A549 treated with Mapracorat at 1 μM for 4 hours (cell line): ENCODE measurements at places on chromosomes 2 and 18. TPM values are rescaled to one million over a fixed set of nuclear protein-coding genes. Genes with fewer than 3 reads are reported as not detected.

The RIT2 gene
- total RNA-seq, result not detected in 5 replicates

The TSPYL6 gene
- not detected in 5 replicates for total RNA-seq

The RAPH1 gene
- total RNA-seq, result 5.2 to 8.0 TPM (median 6.2 TPM) in 5 replicates

The UGT1A5 gene
- not detected in 5 replicates for total RNA-seq

The VAMP8 gene
- 15.7 to 19.5 TPM (median 18.1 TPM) in 5 replicates for total RNA-seq

The TMEM247 gene
- total RNA-seq, result not detected in 5 replicates

The RAX gene
- not detected in 5 replicates for total RNA-seq

The AMER3 gene
- not detected in 5 replicates for total RNA-seq

The SCYGR6 gene
- total RNA-seq, result not detected in 5 replicates

The ASIC4 gene
- total RNA-seq, result 0.07 to 0.20 TPM (median 0.13 TPM) in 3 of 5 replicates, not detected in the others

The BUB1 gene
- 33.9 to 44.2 TPM (median 40.4 TPM) in 5 replicates for total RNA-seq

The PLEK gene
- not detected in 5 replicates for total RNA-seq

The LOXHD1 gene
- not detected in 5 replicates for total RNA-seq

The C1GALT1C1L gene
- total RNA-seq, result 2.0 to 2.5 TPM (median 2.3 TPM) in 5 replicates

The GPR35 gene
- 0.50 to 1.1 TPM (median 0.67 TPM) in 5 replicates for total RNA-seq

The FBXO15 gene
- 0.41 to 1.0 TPM (median 0.66 TPM) in 5 replicates for total RNA-seq

The DYSF gene
- total RNA-seq, result 0.50 to 1.0 TPM (median 0.78 TPM) in 5 replicates

The RAMP1 gene
- not detected in 5 replicates for total RNA-seq

The SPATA3 gene
- not detected in 5 replicates for total RNA-seq

The ADD2 gene
- total RNA-seq, result 21.3 to 27.6 TPM (median 27.3 TPM) in 5 replicates

The LTBP1 gene
- 19.2 to 32.6 TPM (median 29.6 TPM) in 5 replicates for total RNA-seq

The EXOC6B gene
- 6.3 to 7.7 TPM (median 7.5 TPM) in 5 replicates for total RNA-seq

The WNT10A gene
- 0.10 to 0.16 TPM (median 0.12 TPM) in 4 of 5 replicates, not detected in the other for total RNA-seq

The ABCG8 gene
- not detected in 5 replicates for total RNA-seq

The CREG2 gene
- total RNA-seq, result 6.8 to 13.4 TPM (median 11.9 TPM) in 5 replicates

The DNAJC5G gene
- not detected in 5 replicates for total RNA-seq

The CERKL gene
- total RNA-seq, result 0.15 to 0.43 TPM (median 0.29 TPM) in 5 replicates

The HIBCH gene
- total RNA-seq, result 13.4 to 16.9 TPM (median 14.4 TPM) in 5 replicates

The RGPD5 gene
- 4.2 to 7.8 TPM (median 4.8 TPM) in 5 replicates for total RNA-seq
